Endothelial cell of umbilical vein (primary cell): ENCODE measurements at places on chromosomes 13 and 19. TPM values are rescaled to one million over a fixed set of nuclear protein-coding genes. Genes with fewer than 3 reads are reported as not detected.

The EDNRB gene
- 2.3 and 2.6 TPM in 2 replicates for total RNA-seq

The SLITRK1 gene
- not detected in 2 replicates for total RNA-seq

The PSG11 gene
- total RNA-seq: not detected in 2 replicates

The TBXA2R gene
- total RNA-seq: 2.9 and 3.4 TPM in 2 replicates

The FAM83E gene
- 1.7 and 3.5 TPM in 2 replicates for total RNA-seq

The ECSIT gene
- 32.4 and 36.7 TPM in 2 replicates for total RNA-seq

The SYNGR4 gene
- not detected in 2 replicates for total RNA-seq

The LCP1 gene
- total RNA-seq: 0.14 and 0.38 TPM in 2 replicates

The GRIK5 gene
- total RNA-seq: 0.53 and 2.2 TPM in 2 replicates

The CEACAM16 gene
- total RNA-seq: not detected in 2 replicates

The RAB3A gene
- total RNA-seq: 0.88 and 1.9 TPM in 2 replicates

The SULT2A1 gene
- not detected in 2 replicates for total RNA-seq

The NLRP11 gene
- not detected in 2 replicates for total RNA-seq

The APC2 gene
- total RNA-seq: 0.04 and 0.23 TPM in 2 replicates

The HSD17B14 gene
- total RNA-seq: 20.9 and 21.5 TPM in 2 replicates

The KLK15 gene
- total RNA-seq: not detected in 2 replicates

The ZNF227 gene
- total RNA-seq: 17.2 and 17.8 TPM in 2 replicates

The CYP2A7 gene
- not detected in 2 replicates for total RNA-seq

The FFAR2 gene
- total RNA-seq: not detected in 2 replicates

The FPR1 gene
- total RNA-seq: not detected in 2 replicates

The ZNF222 gene
- total RNA-seq: 4.7 and 5.2 TPM in 2 replicates

The ELAVL3 gene
- total RNA-seq: 0.07 TPM in 1 of 2 replicates, not detected in the other
